ENCODE measurements at places on chromosomes 13 and 19.

DNA sequence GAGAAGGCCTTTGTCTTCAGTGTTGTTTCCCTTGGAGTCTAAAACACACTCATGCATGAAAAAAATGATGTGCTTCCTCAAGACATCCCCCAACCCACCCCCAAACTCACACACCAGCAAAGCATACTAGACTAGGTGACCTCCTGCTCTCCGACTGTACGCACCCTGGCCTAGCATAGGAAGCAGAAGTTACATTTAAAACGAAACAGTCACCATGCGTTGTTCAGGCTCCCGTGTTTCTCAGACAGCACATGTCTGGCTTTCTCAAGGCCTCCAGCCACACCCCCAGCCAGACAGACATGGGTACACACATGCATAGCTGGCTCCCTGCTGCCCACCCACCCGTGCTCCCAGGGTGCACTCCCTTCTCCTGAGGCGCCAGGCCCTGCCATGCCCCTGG lies 28.7 kb upstream of the C1QTNF9 start:
- DNase-seq = no peak

GRCh38 chr19:51749979-51750378 lies 1.7 kb downstream of the FPR1 start:
- no peak for DNase-seq

DNA sequence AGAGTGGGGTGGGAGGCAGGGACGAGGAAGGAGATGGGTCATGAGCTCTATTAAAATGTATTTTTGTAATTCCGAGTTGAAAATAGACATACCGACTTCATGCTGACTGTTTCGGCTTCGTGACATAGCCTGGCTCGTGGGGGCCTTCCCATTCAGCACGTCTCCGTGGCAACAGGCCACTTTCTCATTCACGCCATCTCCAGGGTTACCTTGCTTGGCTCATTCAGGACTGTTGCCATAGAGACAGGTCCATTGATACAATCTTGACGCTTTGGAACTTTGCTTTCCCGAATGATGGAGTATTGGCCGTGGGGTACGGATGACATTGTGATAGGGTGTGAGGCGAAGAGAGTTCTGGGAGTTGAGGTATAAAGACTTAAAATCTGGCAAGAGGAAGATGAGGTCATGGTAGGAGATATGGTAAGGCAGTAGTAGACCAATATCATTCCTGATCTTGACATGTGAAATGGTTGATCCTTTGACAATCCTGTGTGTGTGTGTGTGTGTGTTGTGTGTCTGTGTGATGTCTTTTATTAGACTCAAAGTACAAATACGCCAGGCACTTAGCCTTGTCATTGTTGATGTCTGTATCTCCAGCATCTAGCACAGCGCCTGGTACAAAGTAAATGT lies 97.3 kb downstream of the CACNA1A start:
- no peak for DNase-seq

- no peak for DNase-seq
These were observed 5.4 kb downstream of the KLK1 start for GRCh38 chr19:50817941-50818858.

DNA sequence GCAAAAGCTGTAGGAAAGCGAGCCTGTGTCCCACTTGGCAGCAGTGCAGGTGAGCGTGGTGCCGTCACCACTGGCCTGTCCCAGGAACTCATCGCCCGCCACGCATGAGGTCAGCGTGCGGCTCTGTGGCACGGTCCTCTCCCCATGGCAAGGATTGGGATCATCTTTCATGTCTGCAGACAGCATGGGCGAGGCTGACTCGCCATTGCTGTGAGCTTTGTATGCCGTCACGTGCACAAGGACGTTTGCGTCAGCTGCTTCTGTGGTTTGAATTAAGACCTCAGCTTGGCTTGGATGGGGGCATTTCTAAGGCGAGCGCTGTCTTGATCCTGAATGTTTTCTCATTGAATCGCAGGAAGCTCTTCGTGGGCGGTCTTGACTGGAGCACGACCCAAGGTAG lies 9.8 kb downstream of the DAZAP1 start:
- DNase-seq = no peak

DNA sequence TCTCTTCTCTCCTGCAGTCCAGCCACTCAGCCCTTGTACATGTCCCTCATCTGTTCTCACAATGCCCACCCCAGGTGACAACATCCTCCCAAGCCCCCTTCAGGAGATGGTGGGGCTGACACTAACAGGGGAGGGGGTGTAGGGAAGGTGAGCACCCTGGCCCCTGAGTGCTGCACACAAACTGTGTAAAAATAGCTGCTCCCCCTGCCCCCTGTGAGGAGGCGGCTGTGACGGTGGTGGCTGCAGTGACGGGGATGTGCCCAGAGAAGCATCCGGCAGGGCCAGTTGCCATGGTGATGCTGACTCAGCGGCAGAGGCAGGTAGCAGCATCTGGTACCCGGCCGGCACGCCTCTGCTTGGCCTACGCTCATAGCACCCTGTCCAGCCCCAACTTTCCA lies 13.0 kb upstream of the JUND start:
- DNase-seq = no peak

- no peak for DNase-seq
These were observed 25.9 kb downstream of the UBAC2 start for GRCh38 chr13:99226513-99226912.

DNA sequence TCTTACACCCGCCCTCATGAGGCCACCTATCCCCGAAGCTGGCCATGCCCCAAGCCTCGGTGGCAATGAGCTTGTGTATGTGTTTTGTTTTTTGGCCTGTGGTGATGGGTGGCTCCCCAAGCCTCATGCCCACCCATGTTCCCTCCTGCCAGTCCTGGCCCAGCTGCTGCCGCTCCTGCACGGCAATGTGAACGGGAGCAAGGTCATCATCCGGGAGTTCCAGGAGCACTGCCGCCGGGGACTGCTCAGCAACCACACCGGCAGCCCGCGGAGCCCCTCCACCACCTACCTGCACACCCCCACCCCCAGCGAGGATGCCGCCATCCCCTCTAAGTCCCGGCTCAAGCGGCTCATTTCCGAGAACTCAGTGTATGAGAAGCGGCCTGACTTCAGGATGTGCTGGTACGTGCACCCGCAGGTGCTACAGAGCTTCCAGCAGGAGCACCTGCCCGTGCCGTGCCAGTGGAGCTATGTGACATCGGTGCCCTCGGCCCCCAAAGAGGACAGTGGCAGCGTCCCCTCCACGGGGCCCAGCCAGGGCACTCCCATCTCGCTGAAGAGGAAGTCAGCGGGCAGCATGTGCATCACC lies 24.6 kb downstream of the UBXN6 start:
- DNase-seq = no peak

DNA sequence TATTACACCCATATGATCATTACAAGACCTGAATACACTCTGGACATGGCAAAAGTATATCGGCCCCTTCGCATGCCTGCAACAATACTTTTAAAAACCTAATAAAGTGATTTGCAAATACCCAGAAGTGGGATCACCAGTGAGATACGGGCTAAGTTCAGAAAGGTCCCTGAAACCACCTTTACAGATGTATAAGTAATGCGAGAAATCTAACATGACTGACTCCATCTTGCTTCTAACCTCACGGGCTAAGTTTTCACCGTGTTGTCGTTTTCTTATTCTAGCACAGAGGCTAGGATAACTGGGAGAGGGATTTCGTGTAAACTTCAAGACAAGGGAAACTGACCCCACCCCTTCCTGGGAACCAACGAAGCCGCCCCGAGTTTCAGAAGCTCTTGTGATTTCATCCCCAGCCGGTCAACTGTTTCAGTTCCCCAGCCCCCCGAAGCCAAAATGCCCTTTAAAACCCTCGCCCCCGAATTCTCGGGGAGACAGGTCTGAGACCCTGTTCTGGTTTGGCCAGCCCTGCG lies 703 bp downstream of the NEK3 start:
- no peak for DNase-seq

DNA sequence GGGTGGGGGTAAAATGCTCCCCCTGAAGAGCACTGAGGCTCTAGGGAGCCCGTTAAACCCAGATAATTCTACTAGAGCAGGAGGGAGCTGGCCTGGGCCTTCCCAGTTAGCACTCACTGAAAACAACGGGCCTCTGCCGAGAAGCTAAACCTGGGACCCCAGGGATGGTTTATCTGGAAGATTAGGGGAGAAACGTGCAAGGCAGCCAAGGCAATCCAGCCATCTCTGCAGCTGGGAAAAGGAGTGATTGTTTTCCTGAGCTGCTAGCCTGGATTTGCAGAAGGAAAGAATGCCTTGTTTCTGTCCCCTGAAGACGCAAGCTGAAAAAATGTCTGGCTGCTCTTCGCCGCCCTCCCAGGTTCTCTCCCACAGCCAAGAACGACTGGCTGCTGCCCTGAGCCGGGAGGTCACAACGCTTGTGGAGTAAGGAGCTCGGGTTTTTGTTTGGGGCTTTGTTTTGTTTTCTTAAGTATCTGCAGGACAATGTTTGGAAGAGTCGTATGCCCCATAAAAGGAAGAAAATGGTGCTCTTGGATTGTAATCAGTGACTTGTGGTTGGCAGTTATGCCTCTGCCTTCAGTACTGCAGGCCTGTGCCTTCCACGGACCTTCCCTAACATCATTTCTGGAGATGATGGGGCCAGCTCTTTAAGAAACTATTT lies 31.5 kb downstream of the COL4A2 start:
- no peak for DNase-seq

- DNase-seq = no peak
These were observed 117.3 kb downstream of the DLEU7 start for GRCh38 chr13:50726164-50726563.

- no peak for DNase-seq
These were observed 28.6 kb upstream of the ZNF780A start for GRCh38 chr19:40119380-40119779.

GRCh38 chr19:43723588-43723987 lies 7.7 kb downstream of the IRGC start:
- no peak for DNase-seq

GRCh38 chr19:34288381-34288780 lies 34.0 kb downstream of the GARRE1 start:
- no peak for DNase-seq

DNA sequence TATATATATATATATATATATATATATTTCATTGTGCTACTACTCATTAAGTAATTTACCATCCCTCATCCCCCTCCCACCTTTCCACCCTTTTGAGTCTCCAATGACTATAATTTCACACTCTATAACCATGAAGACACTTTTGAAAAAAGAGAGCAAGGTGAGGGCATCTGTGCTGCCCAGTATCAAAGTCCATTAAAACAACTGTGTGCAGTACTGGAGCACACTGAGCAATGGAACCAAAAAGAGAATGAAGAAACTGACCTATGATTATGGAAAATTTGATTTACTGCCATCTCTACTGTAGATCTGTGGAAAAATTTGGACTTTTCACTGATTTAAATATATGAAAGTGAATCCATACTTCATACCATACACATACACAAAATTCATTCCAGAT lies 217.9 kb downstream of the COL4A1 start:
- DNase-seq = no peak

GRCh38 chr13:114166381-114167131 lies 12.5 kb upstream of the CFAP97D2 start:
- DNase-seq = no peak

- DNase-seq = no peak
These were observed 114.7 kb upstream of the MCF2L start for GRCh38 chr13:112854321-112854720.

GRCh38 chr19:9958379-9958821 lies 22.1 kb upstream of the OLFM2 start:
- no peak for DNase-seq

DNA sequence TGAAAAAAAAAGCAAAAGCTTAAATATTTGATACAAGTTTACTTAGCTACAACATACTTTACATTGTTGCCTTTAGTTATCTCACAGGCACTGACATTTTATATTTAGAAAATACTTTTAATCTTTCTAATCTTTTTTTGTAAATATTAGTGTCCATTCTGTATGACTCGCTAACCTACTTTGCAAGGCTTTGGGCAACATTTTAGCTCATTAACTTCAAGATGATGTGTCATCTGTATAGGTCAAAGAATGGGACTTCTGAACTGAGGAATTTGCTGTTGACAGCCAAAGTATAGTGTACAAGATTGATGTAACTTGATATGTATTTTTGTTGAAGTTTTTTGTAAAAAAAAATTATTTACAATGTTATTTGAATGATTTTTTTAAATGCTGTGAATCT lies 2.7 kb upstream of the C1QTNF9 start:
- no peak for DNase-seq

DNA sequence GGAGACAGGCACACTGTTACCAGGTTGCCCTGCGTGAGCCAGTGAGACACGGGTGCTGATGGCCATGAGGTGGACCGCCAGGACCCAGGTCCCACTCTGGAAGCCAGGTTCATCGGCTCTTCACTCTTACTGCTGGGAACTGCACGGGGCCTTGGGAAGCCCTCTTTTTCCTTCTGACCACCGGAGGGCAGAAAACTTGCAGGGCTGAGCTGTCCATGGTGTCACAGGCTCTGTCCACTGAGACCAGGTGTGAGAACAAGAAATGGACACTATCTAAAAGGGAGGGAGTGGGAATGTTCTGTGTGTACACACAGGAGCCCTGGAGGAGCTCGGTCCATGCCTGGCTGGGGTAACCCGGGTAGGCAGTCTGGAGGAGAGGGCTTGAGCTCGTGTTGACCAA lies 93.4 kb downstream of the UQCRFS1 start:
- no peak for DNase-seq

DNA sequence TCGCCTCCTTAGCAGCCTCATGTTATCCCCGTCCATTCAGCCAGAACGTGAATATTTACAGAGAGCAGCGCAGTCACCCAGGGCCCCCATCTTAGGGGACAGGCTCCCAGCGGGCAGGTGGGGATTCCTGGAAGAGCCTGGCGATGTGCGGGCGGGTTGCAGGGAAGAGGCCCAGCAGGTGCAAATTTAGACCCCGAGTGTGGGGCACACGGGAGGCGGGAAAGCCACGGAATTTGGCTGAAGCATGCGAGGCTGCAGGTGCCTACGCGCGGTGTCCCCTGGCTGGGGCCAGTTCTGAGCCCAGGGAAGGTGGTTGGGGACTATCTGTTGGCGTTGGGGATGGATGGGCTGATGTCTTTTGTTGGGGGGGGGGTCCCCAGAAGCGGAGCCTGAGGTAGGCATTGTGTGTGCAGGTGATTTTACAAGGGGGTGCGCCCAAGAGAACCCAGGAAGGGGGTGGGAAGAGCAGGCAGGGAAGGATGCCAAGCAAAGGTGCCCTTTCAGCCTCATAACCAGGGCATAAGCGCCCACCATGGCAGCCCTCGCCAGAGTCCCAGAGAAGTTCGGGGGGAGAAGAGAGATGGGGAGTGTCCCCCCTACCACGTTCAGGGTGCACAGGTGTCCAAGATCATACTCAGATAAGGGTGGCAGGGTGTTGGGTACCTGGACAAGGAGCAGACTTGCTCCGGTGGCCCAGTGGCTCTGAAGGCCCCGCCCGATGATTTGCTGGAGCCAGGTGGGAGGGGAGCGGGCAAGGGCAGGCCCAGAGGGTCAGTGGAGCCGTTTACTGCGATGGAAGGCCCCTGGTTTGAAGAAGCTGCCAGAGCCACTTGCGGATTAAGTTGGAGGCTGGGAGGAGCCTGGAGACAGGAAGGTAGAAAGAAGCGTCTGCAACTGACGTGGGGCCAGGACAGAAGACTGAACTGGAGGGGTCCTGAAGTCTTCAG lies 1.2 kb downstream of the TPGS1 start:
- no peak for DNase-seq

- DNase-seq = no peak
These were observed 2.6 kb upstream of the PRKCG start for GRCh38 chr19:53879140-53880081.

GRCh38 chr13:113853518-113854237 lies 10.2 kb downstream of the GAS6 start:
- no peak for DNase-seq

All from NCI-H2081 treated with DMSO at 0.1 percent for 48 hours (cell line).